DMS 273 treated with DMSO at 0.1 percent for 48 hours (cell line): ENCODE measurements at places on chromosomes 1 and 21.
A peak's percentile ranks its signal among the peaks of the same experiment; 100 is the strongest.

DNA sequence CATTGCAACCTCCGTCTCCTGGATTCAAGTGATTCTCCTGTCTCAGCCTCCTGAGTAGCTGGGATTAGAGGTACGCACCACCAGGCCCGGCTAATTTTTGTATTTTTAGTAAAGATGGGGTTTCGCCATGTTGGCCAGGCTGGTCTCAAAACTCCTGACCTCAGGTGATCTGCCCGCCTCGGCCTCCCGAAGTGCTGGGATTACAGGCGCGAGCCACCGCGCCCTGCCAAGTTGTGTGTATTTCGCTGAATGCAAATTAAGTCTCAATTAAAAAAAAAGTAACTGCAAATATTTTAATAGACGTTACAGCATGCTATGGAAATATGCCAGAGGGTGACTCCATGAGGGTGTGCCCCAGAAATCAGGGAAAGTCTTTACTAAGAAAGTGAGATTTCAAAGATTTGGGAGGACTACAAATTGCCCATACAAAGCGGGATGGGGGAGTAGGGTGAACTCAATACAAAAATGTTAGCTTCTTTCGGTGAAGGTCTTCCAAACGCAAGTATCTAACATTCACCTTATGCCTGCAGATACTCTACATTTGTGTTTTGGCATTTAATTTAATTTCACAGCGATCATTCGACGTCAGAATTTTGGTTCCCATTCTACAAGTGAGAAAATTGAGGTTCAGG, 85.6 kb downstream of the NKAIN1 start:
- no peak for DNase-seq

- no peak for DNase-seq
These were observed 91.6 kb downstream of the KAZN start for GRCh38 chr1:14689996-14690615.

DNA sequence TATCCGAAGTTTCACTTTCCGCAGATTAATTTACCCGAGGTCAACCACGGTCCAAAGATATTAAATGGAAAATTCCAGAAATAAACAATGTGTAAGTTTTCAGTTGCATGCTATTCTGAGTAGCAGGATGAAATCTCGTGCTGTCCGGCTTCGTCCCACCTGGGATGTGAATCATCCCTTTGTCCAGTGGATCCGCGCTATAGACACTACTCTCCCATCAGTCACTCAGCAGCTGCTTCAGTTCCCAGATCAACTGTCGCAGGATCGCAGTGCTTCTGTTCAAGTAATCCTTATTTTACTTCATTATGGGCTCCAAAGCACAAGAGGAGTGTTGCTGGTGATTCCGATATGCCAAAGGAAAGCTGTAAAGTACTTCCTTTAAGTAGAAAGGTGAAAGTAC, 8.3 kb upstream of the LRP8 start:
- no peak for DNase-seq

- no peak for DNase-seq
These were observed 61.3 kb downstream of the NDUFS5 start for GRCh38 chr1:39087435-39087834.

DNA sequence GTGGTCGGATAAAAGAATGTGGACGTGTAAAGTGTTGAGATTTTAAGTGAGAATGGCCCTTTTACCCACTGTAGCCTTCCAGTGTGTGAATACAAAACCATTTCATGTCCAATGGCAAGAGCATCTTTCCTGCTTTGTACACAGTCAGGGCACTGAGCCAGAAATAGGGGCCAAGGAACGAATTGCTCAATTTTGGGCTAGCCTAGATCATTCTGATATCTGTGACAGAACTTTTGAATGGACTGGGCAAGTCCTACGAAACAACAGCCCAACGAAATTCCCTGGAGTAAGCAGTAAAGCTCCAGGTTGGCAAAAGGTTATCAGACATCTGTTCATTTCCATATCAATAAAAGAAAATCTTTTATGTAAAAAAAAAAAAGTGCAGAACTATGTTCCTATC, 5.5 kb downstream of the KIF26B start:
- no peak for DNase-seq

GRCh38 chr1:13666317-13666716, 33.7 kb upstream of the PRDM2 start:
- DNase-seq: peak; percentile 28

DNA sequence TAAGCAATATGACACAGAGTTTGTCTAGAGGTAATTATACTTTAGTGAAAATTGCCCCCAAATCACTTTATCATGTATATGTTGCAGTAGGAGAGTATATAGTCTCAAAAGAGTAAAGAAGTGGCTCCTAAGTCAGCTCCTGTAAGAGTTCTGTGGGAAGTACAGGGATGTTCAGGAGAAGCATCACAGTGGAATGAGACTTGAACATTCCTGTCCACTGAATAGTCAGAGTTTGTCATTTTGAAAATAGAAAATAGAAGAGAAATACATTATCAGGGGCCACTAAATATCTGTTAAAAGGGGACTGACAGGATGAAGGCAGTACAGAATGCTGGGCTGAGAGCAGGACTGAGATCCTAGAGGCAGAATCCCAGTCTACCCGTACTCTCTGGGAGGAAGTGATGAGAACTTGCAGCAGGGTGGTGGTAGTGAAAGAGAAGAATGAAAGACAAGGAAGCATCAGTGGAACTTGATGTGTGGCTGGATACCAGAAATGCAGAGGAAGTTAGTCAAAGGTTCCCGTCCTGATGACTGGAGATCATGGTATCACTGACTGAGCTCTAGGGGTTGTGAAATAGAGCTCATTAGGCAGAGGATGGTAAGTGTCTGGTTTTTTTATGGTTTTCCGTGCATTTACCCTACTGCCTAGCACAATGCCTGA, 153.4 kb downstream of the FMN2 start:
- DNase-seq: no peak

DNA sequence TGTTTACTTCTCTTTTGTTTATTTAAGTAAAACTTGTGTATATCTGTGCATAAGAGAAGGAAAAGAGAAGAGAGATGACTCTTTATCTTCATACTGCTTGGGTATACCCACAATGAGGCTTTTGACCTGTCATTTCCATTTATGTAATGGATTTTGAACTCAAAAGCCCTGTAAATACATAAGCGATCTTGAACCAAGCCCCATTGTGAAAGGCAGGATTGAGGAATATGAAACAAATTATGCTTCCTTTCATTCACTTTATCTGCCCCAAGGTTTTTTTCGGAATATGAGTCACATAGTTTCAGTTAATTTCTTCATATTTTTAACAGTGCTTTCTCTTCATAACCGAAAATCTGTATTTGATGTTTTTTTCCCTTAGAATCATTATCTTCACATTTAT, 21.4 kb downstream of the CNST start:
- no peak for DNase-seq

DNA sequence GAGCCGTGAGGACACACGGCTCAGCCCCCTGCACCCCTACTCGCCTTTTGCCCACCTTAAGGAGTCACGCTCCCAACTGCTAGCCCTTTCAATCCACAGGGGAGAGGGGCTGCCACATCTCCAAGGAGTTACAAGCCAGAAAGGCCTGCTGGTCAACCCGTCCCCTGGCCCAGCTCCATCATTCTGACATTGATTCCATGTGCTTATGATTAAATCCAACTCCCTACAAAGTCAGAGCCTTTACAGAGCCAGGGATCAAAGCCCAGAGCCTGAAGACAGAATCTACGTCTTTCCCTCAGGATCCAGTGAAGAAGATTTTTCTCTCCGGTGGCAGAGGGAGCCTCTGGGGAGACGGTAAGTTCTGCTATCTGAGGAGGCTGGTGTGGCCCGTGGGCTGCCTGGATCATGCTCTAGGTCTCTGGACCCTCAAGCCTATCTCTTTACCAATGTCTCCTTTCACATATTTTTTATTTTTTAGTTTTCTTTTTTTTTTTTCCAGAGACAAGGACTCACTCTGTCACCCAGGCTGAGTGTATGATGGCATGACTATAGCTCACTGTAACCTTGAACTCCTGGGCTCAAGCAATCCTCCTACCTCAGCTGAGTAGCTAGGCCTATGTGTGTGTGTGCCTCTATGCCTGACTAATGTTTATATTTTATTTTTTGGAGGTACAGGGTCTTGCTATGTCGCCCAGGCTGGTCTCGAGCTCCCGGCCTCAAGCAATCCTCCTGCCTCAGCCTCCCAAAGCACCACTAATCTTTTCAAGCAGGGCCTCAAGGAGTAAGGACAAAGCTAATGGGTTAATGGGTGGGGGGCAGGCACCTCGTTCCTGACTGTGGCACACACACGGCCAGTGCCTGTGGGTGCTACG, 61.3 kb downstream of the SLC66A1 start:
- no peak for DNase-seq
